ENCODE measurements at places on chromosomes 4 and X.

DNA sequence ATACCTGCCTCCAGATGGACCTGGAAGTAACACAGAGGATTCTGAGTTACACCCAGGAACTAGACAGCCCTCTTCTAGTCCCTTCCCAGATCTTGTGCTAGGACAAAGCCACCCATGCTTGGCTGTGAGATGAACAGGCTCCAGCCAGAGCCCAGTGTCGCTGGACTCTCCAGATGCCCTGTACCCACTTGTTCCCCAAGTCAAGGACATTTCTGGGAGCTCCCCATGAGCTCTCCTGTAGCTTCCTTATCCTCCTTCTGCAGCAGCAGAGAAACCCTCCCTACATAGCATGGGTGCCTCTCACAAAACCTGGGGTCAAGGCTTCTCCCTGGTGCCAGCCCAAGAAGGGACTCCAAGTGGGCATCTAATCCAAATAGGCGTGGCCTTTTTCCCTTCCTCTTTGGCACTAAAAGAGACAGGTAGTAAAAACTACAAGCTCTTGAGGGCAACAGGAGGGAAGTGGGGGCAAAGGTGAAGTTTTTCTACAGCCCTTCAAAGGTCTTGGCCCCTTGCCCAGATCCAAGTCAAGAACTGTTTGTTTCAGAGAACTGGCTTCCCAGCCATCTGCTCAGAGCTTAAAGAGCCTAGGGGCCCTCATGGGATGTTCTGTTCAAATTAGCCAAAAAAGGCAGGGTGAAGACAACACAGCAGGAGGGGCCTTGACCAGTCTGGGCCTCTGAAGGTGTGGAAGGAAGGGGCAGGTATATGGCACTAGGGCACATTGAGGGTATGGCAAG lies 8.5 kb upstream of the ERCC6L start:
- no peak for DNase-seq

DNA sequence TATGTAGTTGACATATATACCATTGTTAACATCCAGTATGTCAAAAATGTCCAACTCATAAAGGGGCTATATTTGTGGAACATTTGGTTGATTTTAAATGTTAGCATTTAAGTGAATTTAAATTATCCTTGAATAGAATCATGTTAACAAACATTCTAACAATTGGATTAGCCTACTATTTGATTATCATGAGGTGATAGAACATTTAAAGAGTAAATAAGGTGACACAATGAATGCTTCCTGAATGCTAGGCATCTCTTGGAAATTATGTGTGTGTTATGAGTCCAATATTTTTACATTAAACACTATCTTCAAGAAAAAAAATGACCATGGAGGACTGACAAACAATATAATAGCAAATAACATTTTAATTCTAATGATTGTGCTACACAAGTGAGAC lies 901.9 kb upstream of the AGA start:
- no peak for DNase-seq

- DNase-seq: no peak
These were observed 110.6 kb upstream of the FSTL5 start for GRCh38 chr4:162274354-162274753.

DNA sequence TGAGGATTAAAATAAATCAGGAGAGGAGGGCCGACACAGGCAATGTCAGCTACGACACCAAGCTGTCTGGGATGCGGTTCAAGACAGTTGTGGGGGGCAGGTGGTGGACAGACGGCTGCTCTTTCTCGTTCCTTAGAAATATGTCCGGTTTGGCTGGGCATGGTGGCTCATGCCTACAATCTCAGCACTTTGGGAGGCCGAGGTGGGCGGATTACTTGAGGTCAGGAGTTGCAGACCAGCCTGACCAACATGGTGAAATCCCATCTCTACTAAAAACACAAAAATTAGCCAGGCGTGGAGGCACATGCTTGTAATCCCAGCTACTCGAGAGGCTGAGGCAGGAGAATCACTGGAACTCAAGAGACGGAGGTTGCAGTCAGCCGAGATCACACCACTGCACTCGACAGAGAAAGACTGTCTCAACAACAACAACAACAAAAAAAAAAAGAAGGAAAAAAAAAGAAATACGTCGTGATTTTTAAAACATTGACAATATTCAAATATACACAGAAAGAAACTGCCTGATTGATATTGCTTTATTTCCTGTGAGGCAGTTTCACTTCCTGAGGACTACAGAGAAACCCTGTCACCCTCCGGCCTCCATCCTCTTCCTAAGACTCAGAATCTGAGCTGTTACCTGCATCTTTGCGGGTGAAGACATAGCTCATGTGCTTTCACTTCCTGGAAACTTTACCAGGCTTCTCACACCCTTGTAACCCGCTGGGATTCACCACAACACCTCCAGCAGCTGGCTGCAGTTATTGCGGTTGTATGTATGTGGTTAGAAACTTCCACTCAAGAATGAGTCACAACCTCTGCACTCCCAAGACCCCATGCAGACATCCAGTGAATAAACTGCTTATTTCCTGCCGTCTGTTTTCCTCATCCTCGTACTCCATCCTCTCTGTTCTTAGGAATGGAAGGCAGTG lies 63.8 kb upstream of the STS start:
- DNase-seq: peak; percentile 56

DNA sequence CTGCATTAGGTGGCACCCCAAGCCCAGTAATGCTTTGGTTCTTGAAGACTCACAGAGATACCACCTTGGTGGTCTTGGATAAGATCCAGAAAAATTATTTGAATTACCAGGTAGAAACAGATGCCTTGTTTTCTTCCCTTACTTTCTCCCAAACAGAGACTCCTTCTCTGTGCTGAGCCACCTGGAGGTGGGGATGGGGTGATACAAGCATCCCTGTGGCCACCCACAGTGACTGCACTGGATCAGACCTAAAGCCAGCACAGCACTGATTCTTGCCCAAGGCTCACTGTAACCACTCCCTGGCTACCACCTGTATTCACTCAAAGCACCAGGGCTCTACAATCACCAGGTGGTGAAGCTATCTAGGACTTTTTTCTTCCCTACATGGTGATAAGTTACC lies 156.8 kb downstream of the TEX13A start:
- DNase-seq: no peak

DNA sequence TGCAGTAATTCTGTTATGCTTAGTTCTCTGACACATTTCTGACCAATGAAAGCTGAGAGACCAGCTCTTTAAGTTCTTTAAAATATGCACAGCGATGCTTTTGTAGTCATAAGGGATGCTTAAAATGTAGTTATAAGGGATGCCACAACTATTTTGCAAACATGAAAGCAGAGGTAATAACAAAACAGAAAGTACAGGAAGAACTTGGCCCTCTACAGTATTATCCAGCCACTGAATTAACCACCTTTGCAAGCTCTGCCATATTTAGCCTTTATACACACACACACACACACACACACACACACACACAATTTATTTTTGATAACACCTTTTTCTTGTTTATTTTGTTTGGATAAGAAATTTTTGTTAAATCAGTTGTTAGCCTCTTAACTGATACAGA lies 590.0 kb downstream of the FAT4 start:
- no peak for DNase-seq

GRCh38 chr4:173288296-173288695 lies 45.9 kb downstream of the HMGB2 start:
- peak; percentile 90 for DNase-seq

GRCh38 chr4:53307819-53308780 lies 57.8 kb downstream of the SCFD2 start:
- DNase-seq: no peak
